Activated gamma-delta T cell (primary cell): ENCODE measurements at places on chromosomes 3 and 15.

- no peak for DNase-seq
Observed at GRCh38 chr3:119388577-119388976, 74.8 kb downstream of the TMEM39A start.

DNA sequence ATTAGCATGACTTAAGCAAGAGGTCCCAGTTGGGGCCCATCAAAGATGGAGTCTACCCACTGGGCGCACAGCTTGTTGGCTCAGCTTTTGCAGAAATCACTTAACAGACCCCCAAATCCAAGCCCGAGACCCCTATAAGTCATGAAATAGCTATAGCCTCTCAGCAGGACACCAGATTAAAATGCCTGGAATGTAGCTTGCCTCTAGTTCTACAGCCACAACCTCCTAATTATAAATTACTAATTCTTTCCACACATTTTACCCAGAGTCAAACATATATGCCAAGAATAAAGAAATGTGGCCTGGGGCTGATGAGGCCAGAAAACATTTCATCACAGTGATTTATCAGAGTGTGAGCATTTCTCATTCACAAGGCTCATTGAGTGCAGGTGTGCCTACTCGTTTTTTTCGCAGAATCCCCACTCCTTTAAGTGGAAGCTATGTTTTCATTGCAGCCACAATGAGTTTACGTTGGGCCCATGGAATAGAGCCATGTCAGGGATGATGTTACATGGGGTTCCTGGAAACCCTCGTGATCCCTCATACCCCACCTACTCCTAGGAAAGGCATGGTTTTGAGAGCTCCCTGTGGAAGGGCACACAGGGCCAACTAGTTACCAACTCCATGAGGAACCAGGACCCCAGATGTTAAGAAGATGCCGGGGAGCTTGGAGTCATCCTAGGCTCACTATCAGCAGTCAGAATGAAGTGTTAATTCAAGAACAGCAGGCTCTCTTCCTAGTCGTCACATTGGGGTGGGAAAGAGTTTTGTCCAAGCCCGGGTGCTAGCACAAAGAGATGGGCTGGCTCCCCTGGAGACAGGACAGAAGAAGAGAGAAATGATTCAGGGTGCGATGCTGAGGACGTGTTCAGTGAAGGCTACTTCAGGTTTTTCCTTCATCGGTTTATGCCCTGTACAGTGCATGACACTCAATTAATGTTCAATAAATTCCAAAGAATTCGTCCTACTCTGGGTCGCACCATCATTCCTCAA lies 90.2 kb upstream of the ABHD17C start:
- DNase-seq = no peak

- DNase-seq = no peak
Observed at GRCh38 chr3:183534249-183534648, 21.3 kb downstream of the KLHL6 start.

DNA sequence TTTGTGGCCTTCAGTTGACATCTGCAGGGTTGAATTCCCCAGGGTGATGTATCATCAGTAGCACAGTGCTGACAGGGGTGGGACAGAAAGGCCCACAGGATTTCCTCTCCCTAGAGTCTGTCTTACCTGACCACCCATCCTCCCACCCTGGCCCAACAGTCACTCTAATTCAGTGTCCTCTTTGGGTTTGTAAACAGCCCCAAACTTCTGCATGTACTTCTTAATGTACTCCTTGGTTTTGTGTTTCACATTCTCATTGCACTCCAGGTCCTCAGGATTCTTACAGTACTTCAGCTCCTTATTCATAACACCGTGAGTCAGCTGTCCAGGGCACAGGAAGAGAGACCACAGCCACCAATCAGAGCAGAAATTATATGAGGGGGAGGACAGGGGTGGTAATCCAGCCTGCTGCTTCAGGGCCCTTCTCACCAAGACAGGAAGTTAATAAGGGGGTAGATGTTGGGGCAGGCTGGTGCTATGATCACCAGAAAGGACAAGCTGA lies 37.5 kb downstream of the NBEAL2 start:
- DNase-seq = no peak

DNA sequence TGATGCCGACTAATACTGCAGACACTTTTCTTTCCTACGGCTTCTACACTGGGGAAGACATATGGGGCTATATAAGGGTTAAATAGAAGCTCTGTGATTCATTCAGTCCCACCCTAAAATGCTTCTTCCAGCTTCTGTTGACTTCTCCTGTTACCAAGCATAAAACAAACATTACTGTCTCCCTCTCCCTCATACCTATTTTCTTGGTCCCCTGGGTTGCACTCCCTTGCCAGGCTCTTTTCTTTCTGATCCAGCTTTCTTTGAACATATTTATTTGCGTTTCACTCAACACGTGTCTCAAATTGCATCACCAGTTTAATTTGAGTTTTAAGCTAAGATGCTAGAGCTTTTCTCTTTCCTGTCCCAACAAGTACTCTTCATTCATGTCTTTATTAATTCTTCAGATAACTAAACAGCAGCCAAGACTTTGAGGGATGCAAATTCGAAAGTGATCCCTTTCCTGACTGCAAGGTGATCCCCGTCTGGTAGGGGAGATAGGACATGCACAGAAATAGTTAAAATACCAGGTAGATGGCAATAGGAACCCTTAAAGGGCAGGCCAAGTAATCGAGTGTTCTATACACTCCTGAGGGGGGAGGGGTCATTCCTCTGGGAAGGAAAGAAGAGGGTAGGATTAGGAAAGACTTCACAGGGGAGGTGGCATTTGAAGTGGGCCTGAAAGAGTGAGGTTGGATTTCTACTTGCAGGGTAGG lies 198.6 kb upstream of the BCL6 start:
- DNase-seq = no peak

GRCh38 chr3:108295421-108296175 lies 750 bp upstream of the HHLA2 start:
- no peak for DNase-seq
